Renal pelvis (tissue), 12 donors: ENCODE measurements at places on chromosomes 13 and 19.

DNA sequence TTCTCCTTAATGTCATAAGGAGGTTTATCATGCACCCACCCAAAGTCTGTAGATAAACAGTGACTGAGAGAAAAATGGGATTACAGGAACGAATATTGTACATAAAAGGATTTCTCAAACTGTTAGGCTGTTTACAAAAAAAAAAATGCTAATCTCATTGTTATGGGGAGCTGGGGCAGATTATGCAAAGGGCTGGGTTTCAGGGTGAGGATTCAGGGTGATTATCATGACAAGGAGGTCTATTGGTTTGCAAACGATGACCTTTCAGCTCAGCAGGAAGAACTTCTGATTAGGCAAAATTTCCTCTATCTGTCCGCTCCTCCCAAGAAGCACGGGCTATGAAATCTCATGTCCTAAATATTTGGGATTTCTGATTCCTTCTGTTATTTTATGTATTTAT, 41.4 kb downstream of the NLRP12 start:
- DNase-seq = no peak

DNA sequence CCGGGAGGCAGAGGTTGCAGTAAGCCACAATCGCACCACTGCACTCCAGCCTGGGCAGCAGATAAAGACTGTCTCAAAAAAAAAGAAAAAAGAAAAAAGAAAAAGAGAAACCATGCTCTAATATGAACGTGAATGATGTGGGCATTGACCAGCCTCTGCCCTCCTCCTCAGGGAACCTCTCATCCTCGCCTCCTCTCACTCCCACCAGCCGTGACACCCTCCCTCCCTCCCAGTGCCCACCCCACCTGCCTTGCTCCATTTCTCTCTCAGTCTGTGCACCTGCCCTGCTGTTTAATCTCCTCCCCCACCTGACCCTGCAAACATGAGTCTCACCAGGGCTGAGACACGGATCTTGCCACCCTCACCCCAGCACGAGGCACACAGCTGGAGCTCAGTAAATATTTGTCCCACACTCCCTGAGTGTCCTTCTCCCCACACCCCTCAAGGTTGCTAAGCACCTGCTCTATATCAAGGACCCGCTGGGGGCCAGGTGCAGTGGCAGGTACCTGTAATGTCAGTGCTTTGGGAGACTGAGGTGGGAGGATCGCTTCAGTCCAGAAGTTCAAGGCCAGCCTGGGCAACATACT, 7.5 kb upstream of the BCAT2 start:
- DNase-seq = no peak

DNA sequence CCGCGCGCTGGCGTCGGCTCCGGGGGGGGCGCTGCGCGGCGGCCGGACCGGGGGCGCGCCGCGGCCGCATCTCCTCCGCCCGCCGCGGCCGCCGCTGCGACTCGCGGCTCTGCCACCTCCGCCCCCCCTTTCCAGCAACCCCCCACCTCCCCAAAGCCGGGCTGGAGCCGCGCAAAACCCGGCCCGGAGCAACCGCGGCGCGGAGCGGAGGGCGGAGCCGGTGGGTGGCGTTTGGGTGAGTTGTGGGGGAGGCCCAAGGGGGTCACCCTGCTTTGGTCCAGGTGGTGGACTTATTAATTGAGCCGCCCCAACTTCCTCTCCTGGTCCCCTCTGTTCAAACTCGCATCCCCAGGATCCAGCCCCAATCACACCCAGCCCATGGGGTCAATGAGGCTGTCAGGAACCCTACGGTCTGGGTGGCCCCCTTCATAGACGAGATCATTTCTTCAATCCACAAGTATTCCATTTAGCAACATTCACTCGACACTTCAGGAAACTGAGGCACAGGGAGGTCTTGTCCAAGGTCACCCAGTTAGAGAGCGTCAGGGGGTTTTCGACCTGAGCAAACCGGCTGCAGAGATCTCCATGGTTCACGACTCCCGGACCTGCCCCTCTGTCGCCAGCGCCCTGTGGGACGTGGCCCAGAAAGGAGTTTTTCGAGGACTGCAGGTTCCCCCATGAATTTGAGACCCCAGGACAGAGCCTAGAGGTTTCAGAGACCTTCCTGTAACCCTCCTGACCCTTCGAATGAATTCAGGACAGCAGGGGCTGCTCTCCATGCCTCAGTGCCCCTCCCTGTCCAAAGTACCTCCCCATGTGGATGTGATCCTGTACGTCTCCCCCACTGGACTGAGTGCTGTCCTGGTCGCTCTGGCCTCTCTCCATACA, 22.4 kb upstream of the SEMA6B start:
- DNase-seq = no peak

DNA sequence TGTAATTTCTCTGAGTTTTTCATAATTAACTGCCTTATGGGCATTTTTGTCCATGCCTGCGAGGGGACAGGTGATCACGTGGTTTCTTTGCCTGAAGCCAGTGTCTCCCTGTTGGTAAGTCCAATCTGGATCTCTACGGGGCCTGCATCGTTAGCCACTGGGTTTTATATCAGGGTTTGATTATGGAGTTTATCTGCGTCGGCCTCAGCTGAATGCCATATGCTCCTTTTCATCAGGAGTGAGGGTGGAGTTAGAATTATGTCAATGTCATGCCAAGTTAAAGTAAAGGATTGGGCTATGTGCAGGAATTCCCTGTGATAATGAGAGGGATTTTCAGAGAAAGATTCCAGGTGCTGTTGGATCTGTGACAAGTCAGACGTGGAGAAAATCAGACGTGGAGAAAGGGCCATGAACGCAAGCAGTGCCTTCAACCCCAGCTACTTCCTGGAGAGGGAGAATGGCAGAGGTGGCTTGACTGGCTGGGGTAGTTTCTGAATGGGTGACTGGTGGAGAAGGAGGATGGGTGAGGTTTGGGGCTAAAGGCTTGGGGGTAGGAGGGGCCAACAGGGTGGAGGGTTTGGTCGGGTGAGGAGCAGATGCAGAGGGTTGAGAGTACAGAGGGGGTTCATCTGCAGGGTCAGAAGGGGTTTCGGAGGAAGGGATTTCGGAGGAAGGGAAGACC, 24.3 kb downstream of the TMEM255B start:
- DNase-seq = no peak

GRCh38 chr19:16652854-16653253, 7.1 kb downstream of the SMIM7 start:
- no peak for DNase-seq

DNA sequence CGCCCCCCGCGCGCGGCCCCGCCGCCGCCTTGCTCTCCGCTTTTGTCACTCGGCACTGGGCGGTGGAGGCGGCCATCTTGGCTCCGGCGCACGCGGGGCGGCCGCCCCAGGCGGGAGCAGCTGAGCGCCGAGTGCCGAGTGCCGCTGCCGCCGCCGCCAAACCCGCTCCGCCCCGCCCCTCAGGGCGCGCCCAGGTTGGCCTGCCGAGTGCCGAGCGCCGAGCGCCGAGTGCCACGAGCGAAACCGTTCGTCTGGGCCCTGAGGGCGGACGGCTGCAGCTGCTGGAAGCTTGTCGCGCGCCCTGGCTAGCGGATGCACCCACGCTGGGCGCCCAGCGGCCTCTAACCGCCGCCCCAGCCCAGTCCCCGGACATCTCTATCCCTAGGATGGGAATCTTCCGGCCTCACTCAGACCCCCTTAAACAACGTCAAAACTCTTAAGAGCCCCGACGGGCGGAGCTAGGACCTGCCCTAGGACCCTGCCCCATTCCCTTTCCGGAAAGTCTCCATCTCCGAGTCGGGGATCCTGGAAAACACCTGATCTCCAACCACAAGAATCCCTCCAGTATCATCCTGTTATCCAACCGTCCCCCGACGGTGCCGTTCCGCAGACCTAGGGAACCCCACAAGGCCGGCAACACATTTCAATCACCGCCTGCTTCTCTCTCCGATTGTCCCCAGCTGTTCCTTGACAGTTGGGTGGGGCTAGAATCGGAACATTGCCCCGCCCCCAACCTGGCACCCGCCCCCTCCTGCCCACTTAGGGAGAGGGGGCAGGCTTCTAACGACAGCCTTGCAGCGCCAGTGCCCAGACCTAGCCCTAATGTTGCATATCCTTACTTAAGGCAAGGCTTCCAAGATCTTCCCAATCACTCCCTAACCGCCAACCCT, 14.1 kb upstream of the AKAP8L start:
- DNase-seq = peak; percentile 91

DNA sequence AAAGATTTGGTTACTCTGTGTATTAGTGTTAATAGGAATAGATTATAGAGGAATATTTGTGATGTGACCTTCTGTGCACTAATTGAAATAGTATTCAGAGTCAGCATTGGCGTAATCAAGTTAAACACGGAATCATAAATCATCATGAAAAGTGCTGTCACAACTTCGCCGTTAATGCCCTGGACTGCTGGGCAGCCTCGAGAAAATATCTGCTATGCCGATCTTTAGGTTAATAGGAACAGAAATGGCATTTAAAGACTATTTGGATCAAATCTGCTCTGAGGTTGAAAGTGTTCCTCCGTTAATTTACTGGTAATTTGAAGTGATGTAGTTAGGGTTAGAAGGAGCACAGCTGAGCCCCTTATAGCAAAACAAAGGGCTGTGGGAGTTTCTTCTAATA, 219.0 kb downstream of the MZT1 start:
- DNase-seq = no peak

DNA sequence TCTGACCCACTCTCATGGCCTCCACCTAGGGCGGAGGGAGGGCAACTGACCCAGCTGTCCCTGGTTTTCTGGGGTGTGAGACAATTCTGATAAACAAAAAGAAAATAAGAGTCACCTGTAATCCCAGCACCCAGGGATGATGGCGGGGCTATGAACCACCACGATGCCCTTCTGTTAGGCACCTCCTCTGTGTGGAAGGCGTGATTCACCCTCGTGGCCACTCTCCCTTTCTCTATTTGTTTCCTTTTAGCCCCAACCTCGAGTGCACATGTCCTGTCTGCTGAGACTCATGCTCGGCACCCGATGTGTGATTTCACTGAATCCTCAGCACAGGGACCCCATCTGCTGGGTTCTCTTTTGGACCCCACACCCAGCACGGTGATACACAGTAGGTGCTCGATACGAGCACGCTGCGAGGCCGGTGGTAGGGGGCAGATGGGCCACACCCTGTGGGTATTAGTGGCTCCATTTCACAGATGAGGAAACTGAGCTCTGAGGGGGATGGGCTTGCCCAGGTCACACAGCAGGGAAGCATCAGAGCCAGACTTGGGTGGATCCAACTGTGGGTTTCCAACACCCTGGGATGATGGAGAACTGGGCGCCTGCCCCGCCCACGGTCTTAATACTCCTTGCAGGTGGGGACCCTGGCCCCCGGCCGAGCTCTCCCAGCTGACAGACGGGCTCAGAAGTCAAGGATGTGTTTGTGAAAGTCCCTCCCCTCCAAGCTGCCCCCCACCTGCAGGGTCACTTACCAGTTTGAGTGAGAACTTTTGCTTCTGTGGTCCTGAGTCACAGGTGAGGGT, 24.9 kb downstream of the VRK3 start:
- no peak for DNase-seq

DNA sequence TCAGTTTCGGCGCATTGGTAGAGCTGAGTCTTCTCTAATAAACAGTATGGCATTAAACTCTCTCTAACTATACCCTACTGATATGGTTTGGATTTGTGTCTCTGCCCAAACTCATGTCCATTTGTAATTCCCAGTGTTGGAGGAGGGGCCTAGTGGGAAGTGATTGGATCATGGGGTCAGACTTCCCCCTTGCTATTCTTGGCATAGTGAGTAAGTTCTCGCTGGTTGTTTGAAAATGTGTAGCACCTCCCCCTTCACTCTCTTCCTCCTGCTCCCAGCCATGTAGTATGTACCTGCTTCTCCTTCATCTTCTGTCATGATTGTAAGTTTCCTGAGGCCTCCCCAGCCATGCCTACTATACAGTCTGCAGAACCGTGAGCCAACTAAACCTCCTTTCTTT, 682.7 kb upstream of the ARGLU1 start:
- no peak for DNase-seq

DNA sequence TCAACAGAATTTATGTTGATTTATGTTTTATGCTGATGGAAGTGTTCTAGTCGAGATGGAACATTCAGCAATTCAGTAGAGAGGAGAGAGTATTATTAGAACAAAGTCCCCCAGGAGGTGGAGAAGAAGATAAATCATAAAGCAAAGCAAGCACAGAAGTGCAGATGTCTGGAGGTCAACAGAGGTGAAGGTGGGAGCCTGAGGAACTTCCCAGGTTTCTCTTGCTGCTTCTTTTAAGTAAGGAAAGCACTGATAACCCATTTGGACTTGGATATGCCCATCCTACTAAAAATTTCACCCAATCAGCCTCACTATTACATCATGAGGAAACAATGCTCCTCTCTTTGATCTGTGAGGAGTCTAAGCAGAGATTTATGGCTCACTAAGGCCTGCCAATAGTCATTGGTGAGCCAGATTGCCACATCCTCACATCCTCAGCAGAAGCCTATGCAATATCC, 98.8 kb downstream of the EPSTI1 start:
- no peak for DNase-seq
